ENCODE measurements at places on chromosomes 6 and 20.

DNA sequence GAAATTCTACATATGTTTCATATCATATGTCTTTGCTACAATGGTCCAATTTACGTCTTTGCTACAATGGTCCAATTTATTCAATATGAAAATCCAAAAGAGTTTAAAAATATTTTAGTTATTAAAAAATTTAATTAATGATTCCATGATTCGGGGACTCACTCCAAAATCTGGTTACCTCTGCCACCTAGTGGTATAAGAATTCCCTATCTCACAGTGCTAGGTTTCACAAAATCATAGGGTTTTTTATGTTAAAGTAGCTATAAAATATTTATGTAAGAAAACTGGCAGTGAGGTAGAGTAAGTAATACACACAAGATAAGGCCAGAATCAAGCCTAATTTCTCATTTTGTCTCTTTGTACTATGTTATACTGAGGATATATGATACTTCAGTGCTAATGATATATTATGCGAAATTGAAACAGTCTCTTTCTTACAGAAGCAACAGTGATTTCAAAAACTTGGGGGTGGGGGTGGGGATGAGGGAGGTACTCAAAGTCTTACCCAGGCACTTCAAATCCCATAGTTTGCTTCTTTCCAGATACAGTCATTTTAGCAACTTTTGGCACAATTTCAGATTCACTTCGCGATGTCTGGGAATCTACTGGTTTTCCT is 52.3 kb downstream of the HBS1L start:
- no peak for DNase-seq

- DNase-seq = no peak
Observed at GRCh38 chr6:105794239-105794638, 291.9 kb upstream of the PRDM1 start.

DNA sequence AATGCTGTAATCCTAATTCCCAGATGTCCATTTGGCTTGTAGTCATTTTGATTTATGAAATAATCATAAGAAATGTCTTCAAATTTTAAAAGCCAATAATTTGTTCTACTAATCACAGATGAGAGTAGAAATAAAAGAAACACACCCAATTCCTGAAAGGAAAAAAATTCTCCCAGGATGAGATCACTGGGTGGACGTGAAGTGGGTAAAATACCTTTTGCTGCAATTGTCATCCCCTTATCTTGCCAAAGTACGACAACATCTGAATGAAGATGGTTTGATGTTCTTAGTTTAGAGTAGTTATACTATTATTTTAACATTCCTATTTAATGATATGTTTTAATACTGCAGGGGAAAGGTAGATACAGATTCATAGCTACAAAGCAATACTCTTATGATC is 33.7 kb downstream of the MTHFD1L start:
- DNase-seq = no peak

GRCh38 chr6:36938536-36938935 is 16.0 kb upstream of the PI16 start:
- DNase-seq = no peak

GRCh38 chr6:151236668-151237401 is 2.9 kb upstream of the AKAP12 start:
- DNase-seq = no peak

GRCh38 chr20:8424010-8424409 is 291.9 kb downstream of the PLCB1 start:
- DNase-seq = no peak

DNA sequence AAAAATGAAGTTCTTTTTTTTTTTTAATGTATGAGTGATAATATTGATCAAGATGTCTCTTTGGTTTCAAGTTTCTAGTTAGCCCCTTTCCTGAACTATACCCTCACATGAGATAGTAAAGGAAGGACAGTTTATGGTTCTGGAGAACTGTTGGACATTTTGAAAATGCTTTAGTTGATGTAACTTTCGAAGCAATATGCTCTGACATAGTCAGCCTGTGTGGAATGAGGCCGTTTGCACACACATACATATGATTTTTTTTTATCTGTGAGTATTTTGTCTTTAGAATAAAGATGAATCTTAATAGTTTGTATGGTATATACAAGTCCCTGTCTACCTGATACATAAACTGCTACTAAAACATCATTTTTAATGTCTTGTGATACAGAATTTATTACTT is 177.0 kb downstream of the ARID1B start:
- no peak for DNase-seq

Data from stimulated activated CD4-positive, alpha-beta T cell treated with anti-CD3 and anti-CD28 coated beads, Interleukin-2, amount 100 ng/mL, for 4 hours (primary cell).